ENCODE measurements at places on chromosomes 11 and 22. TPM values are rescaled to one million over a fixed set of nuclear protein-coding genes. Genes with fewer than 3 reads are reported as not detected.

Gene FAT3
- 56.7 TPM for total RNA-seq

GRCh38 chr11:111911563-111912401 is at the start of gene CRYAB:
Gene CRYAB (minus strand): TSS chr11:111911770. CDS start chr11:111911724, 46 bp downstream.
- peak; percentile 64 for DNase-seq

GRCh38 chr22:45320357-45320976 is 10.7 kb downstream of the FAM118A start:
- no peak for DNase-seq

GRCh38 chr22:37485395-37486223 is 575 bp downstream of the MFNG start:
- DNase-seq, result no peak

- no peak for DNase-seq
Observed at GRCh38 chr11:33227578-33228261, 29.5 kb upstream of the HIPK3 start.

Gene MS4A3
- 0.69 TPM for total RNA-seq

Gene MYBPC3
- total RNA-seq, result not detected

Gene VPREB3
- total RNA-seq, result not detected

DNA sequence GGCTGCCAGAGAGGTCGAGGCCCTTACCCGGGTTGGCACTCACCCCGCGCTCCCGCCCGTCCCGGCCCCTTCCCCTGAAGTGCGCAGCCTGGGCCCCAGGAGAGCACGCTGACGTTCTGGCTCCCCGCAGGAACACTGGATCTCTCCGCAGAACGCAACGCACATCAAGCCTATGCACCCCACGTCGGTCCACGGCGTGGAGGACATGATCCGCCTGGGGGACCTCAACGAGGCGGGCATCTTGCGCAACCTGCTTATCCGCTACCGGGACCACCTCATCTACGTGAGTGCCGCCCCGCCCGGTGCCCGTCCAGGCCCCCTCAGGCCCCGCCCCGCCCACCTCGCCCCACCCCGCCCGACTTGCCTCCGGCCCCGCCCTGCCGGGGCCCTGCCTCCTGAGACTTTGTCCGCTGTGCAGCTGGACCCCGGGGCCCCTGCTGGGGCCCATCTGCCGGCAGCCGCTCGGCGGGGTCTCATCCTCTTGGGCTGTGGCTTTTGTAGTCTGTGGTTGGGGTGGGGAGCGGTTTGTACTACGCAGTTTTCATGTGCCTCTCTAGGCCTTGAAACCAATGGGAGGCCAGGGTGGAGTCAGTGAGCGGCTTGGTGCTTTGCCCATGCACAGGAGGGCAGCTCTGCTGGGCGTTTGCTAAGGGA is 19.7 kb downstream of the MYO7A start:
- DNase-seq, result no peak

GRCh38 chr11:128365044-128365443 is 222.3 kb downstream of the ETS1 start:
- no peak for DNase-seq

- no peak for DNase-seq
Observed at GRCh38 chr22:16975155-16975885, 32.7 kb downstream of the GAB4 start.

DNA sequence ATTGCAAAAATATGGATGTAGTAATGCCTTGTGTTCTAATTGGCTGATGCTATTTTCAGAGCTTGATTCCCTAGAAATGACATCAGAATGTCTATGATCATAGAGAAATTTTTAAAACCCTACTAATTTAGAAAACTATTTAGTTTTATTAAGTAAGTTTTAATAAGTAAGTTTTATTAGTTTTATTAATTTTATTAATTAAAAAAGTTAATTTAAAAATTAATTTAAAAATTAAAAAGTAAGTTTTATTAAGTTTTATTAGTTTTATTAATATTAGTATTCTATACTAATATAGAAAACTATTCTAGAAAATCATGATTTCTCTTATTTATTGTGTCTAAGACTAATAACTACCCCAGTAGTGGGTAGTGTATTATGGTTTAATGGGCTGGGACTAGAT is 8.2 kb downstream of the HORMAD2 start:
- no peak for DNase-seq

DNA sequence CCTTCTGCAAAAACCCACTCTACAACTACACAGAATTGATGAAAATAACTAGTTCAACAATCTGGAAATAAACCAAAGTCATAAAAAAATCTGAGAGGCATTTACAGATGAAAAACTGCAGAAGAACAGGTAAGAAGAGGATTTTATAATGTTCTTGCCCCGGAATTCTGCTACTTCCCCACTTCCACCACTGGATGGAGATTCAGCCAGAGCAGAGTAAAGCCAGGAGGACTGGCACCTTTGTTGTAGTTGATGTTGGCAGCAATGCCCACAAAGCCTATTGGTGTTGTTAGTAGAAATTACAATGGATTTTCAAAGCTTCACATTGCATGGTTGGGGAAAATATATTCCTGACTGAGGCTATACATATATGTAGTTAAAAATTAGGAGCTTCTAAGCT is 640.2 kb downstream of the LRRC4C start:
- DNase-seq, result no peak

- no peak for DNase-seq
Observed at GRCh38 chr11:75597636-75598035, 35.6 kb downstream of the SERPINH1 start.

Gene DDI1
- total RNA-seq, result not detected

Gene DNAJB7
- total RNA-seq, result not detected

GRCh38 chr11:14366936-14367335 is 8.0 kb upstream of the RRAS2 start:
- no peak for DNase-seq

Gene SERPING1
- 53.6 TPM for total RNA-seq

DNA sequence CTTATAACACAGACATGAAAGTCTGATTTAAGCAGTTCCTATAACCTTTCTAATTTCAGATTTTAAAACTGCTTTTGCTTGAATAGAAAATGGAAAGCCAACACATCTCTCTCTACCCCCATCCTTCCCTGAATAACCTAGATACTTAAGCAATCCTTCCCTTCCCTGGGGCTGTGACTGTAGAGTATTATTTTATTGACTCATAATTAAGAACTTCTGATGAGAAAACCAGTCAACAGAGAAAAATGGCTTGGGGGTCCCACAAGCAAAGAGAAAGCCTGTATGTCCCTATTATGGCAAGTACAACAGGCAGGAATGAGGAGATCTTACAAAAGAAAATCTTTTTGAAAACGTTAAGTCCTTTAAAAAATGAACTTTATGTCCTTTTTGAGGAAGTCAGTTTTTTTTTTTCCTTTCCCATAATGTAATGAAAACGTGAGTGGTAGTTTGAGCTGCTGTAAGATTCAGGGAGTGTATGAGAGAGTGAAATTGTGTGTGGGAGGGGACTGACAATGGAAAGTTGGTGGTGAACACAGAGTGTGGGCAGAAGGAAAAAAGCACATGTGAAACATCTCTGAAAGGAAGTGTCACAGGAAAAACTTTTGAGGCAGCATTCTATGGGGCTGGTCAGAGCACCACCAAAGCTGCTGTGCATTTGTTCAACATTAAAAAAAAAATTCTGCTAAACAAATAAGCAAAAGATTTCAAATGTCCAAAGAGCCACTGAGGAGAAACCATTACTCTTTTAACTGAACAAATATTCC is 154.6 kb downstream of the MAML2 start:
- no peak for DNase-seq

GRCh38 chr11:92449222-92449621 is 224.6 kb downstream of the FAT3 start:
- DNase-seq, result no peak

Gene NOX4
- total RNA-seq, result 5.4 TPM

DNA sequence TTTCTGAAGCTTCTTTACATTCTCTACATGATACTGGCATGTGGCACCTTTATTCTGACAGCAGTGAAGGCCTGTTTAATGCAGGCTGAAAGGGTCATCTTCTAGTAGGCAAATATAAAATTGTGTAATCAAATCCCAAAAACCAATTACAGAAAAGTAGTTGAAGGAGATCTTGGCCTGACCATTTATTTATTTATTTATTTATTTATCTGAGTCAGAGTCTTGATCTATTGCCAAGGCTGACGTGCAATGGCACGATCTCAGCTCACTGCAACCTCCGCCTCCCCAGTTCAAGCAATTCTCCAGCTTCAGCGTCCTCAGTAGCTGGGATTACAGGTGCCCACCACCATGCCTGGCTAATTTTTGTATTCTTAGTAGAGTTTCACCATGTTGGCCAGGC is 22.7 kb upstream of the CECR2 start:
- DNase-seq, result no peak

Gene FAM180B
- total RNA-seq, result 0.32 TPM

Gene ACR
- not detected for total RNA-seq

Gene MUC6
- total RNA-seq, result not detected

DNA sequence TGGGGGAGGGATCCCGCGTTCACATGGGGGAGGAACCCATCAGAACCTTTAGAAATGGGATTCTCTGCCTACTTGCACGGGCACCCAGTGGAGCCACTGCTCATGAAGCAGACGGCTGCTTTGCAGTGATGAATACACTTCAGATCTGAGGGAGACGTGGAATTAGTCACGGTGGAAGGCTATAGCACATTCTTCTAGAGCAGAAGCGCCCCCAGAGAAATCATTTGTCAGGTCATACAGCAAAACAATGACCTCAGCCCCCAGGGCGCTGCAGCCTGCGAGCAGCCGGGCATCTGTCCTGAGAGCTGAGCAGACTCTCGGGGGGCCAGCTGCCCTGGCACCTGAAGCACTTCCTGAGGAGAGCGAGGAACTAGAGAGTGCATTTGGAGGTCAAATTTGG is 12.7 kb downstream of the TP53AIP1 start:
- DNase-seq, result no peak

- DNase-seq, result no peak
Observed at GRCh38 chr22:24455751-24456426, 28.5 kb downstream of the ADORA2A start.

GRCh38 chr11:127075758-127076157 is 75.2 kb upstream of the KIRREL3 start:
- DNase-seq, result no peak

- DNase-seq, result no peak
Observed at GRCh38 chr11:69816671-69817070, 2.5 kb downstream of the FGF3 start.

GRCh38 chr11:34652191-34652973 is 31.5 kb downstream of the EHF start:
- no peak for DNase-seq

DNA sequence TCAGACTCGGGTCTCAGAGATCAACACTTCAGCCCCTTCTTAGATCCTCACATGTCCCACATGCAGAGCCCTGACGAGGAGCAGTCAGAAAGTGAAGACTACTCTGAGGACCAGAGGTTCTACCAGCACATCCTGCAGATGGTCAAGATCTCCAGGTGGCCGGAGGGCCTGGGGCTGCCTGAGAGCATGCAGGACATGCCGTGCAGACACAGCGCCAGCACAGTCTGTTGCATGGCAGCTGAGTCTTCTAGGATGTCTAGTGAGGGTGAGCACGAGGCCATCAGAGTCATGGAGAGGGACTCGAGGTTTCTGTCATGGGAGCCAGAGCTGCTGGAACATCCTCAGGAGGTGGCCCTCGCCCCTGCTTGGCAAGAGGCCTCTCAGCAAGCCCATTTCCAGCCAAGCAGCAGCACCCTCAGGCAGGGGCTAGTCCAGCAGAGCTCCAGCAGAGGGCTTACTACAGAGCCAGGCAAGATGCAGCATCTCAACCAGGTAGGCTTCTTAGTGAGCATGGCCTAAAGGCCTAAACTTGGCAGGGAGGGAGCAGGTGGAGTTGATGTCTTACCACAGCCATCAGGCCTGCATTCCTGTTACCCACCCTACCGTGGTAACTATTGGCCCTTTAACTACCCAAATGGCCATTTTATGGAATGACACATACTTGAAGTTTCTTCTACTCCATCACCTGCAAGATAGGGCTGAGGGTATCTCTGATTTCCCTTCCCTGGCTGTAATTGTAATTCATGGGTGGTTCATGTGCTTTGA is 28.7 kb downstream of the CEP164 start:
- DNase-seq, result no peak

DNA sequence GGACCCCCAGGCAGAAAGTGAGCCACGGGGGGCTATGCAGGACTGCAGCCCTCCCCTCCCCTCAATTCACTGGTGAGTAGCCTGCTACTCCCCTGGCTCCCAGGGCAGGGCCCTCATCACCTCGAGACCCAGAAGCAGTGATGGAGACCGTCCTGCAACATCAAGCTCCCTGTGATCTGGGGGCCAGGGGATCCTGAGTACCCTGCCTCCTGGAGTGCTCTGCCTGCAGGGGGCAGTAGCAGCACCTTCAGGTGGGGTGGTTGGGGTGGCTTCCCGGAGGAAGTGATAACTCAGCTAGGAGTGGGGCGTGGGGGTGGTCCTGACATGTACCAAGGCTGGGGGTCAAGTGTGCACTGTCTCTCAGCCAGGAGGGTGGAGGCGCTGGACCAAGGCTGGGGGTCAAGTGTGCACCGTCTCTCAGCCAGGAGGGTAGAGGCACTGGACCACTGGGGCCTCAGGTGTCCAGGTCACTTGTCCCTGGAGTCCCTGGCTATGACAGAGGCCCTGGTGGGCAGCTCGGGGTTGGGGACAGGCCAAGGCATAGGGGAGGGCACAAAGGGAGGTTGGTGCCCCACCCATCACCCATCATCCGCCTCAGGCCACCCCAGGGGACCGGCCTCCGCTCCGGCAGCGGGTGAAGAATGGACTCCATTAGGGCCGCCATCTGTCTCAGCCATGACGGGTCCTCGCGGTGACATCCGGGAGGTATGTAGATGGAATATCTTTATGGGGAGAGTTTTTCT is 9.4 kb downstream of the RTN4R start:
- no peak for DNase-seq

Gene GAL3ST3
- total RNA-seq, result 0.42 TPM
